ENCODE measurements at places on chromosomes 7 and 10.

DNA sequence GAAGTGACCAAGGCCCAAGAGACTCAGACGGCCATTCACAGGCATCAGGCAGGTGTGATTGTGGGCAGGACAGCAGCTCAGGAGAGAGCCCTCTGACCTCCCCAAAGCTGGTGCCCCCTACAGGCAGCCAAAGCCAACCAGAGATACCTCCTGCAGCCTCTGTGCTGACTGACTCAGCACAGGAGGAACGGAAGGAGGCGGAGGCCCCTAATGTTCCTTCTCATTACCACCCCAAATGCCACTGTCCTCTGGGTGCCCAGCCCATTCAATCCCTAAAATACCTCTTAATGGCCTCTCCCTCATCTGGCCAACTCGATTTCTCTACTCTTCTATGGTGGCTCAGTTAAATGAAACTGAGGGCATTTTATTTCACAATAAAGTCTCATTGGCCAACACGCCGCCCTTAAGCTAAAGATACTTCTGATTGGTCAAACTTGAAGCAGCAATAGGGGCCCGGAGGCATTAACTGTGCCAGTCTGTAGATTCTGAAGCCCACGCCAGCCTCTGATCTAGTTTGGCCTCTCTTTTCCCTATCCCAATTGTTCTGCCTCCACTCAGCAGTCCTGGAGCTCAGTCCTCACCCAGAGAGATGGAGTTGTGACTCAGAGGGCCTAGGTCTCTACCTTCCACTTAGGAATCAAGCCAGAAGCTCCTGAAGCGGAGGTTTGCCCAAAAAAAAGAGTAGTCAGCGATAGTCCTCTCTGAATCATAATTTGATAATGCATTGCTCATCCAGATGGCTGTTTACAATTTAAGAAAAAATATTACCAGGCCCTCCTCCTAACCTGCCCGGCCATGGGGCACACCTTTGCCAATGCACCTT is 1.2 kb downstream of the CYREN start:
- DNase-seq: peak; percentile 52

GRCh38 chr7:130733931-130734814 is at the start of gene KLF14:
TSS of gene KLF14 (minus strand) at chr7:130734207. CDS start at chr7:130734033, 174 bp downstream.
- DNase-seq: peak; percentile 62

- DNase-seq: no peak
Observed at GRCh38 chr7:76165973-76166403, 35.7 kb upstream of the SRRM3 start.

GRCh38 chr10:100628061-100628460 is 92.3 kb downstream of the HIF1AN start:
- no peak for DNase-seq

GRCh38 chr7:116439005-116439404 is 60.5 kb upstream of the CAV2 start:
- no peak for DNase-seq

- no peak for DNase-seq
Observed at GRCh38 chr7:29955075-29955792, 34.4 kb downstream of the SCRN1 start.
